ENCODE measurements at places on chromosomes 1 and 21. TPM values are rescaled to one million over a fixed set of nuclear protein-coding genes. Genes with fewer than 3 reads are reported as not detected.

DNA sequence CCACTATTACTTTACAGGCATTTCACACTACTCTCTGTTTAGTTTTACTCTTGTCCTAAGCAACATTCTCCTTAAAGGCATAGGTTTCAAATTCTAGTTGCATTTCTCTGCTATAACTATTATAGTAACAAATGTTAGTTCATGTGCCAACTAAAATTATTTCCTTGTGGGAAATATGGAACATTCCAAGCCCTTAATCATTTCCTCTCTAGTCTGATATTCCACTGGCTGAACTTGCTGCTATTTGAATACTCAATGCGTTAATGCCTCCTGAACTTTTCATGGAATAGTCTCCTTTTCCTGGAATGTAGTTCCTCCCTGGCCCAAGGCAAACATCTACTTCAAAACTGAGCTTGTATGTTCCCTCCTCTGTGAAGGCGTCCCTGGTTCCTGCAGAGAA, 19.3 kb upstream of the TBX19 start:
- DNase-seq: no peak

- no peak for DNase-seq
Measured at GRCh38 chr1:26541816-26542711, 12.5 kb downstream of the RPS6KA1 start.

GRCh38 chr1:175599212-175599705, 144.1 kb downstream of the TNR start:
- peak; percentile 19 for DNase-seq

GRCh38 chr1:58190267-58190988, 356.1 kb downstream of the OMA1 start:
- DNase-seq: no peak

GRCh38 chr1:8359617-8360481, 41.9 kb downstream of the SLC45A1 start:
- no peak for DNase-seq

- DNase-seq: no peak
Measured at GRCh38 chr1:36176106-36176949, 20.4 kb downstream of the MAP7D1 start.

DNA sequence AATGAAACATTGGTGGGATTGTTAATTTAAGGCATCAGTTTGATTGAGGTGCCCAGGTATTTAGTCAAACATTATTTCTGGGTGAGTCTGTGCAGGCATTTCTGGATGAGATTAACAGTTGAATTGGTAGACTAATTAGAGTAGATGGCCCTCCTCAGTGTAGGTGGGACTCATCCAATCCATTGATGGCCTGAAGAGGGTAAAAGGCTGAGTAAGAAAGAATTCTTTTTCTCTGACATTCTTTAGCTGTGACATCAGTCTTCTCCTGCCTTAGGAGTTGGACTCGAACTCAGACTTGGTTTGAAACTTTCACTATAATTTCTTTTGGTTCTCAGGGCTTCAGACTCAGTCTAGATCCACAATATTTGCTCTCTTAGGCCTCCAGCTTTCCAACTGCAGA, 59.6 kb upstream of the ADAMTS5 start:
- DNase-seq: no peak

DNA sequence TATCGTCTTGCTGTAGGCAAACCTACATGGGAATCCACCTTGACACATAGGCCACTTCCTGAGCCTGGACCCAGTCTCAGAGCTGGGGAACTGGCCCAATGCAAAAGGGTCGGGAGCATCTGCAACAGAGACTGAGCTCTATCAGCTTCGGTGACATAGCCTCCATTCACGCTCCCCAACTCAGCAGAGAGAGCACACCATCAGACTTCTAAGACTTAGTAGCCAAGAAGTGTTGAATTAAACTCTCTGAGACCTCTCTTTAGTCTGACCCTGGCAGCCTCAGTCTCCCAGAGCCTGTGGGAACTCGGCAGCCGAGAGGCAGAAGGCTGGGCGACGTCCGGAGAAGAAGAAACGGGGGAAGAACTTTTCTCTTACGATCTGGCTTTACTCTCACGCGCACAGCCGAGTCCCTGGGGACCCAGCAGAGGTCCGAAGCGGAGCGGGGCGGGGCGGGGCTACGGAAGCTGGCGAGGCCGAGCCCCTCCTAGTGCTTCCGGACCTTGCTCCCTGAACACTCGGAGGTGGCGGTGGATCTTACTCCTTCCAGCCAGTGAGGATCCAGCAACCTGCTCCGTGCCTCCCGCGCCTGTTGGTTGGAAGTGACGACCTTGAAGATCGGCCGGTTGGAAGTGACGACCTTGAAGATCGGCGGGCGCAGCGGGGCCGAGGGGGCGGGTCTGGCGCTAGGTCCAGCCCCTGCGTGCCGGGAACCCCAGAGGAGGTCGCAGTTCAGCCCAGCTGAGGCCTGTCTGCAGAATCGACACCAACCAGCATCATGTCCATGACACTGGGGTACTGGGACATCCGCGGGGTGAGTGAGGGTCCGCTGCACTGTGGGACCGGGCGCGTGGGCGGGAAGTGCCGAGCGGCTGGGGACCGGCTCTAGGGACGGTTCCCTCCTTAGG, at the start of gene GSTM4:
TSS of gene GSTM4 (plus strand) at position 485 of the 905 bp plus-strand sequence. CDS start at position 776, 291 bp downstream.
- DNase-seq: peak; percentile 75

DNA sequence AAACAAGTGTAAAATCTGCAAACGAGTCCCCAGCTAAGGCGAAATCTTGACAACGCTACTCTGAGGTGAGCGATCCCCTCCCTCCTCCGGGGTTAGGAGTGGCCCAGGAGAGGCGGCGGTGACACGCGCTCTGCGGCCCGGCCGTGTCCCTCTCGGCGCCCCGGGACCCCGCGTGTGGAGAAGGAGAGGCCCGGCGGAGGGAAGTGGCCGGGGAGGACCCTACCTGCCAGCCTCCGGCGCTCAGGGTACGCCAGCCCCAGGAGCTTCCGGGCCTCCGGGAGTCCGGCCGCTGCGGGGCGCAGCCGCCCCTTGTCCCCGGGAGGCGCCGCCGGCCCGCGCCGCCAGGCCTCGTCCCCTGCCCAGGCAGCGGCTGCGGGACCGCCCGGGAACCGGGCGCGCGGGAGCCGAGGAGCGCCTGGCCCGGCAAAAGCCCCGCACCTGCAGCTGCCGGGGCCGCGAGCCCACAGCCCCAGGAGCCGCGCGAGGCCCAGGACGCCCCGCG, 543 bp downstream of the ABCB10 start:
- peak; percentile 13 for DNase-seq

DNA sequence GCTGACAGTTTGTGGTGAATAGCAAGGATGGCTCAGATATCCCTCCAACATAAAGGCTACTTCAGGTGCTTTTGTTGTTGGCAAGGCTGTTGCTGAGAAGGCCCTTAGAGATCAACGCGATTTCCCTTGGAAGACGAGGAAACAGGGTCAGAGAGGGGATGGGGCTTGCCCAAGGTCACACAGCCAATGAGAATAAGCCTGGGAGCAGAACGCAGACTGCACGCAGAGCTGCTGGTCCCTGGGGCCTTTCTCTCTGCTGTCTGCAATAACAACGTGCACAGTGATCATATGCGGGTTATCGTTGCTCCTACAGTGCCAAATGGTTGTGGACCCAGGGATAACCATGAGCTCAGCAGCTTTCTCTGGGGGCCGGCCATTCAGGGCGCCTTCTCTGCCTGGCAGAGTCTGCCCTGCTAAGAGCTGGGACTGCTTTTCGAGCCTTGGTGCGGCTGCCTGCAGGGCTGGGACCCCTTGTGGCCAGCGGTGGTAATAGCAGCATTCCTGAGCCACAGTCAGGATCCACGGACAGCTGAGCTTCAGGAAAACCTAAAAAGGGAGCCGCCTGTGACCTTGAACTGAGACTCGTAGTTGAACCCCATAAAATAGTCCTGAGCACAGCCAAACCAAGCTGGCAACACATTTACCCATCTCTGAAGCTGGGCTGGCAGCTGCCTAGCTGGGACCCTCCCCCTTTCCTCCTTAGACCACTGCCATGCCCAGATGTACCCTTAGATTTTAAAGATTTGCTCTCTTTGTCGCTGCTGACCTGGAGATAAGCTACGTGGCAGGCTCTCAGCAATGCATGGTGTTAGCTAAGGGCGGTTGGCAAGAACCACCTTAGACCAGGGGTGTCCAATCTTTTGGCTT, 39.8 kb downstream of the HTR6 start:
- DNase-seq: peak; percentile 43

DNA sequence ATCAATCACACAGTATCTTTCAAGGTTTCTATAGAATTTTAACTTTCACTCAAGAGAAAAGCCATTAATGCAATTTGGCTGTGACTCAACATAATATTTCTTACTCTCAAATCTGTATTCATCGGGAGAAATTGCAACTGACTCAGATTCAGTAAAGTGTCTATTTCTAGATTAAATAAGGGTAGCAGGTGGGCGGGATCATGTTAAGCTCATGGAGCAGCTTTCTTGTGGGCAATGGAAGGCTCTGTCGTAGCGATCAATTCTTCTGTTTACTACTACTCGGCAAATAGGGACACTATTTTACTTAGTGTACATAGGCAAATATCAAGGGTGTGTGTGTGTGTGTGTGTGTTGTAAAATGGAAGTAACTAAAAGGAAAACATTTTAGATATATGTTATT, 423.6 kb upstream of the NEGR1 start:
- DNase-seq: no peak

- no peak for DNase-seq
Measured at GRCh38 chr21:45592208-45592619, 50.0 kb upstream of the SLC19A1 start.

- no peak for DNase-seq
Measured at GRCh38 chr1:74571891-74572290, 59.5 kb upstream of the LRRC53 start.

DNA sequence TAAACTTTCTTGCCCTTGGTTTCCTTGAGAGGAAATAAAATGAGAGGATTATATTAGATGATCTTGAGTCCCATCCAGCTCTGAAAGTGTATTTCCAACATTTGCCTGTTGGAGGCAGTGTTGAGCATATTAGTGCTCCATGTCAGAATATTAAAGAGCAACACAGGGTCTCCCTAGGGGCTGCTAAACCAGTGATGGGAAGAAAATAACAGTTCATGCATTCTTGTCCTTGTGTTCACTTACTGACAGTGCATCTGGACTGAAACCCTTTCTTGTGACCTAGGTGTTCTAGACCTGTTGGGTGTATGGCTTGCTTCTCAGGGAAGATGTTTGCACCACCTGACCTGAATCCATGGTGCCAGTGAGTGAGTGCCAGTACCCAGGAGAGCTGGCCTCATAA, 124.7 kb upstream of the KIAA0040 start:
- DNase-seq: no peak

- DNase-seq: no peak
Measured at GRCh38 chr1:101178688-101179491, 57.9 kb upstream of the S1PR1 start.

GRCh38 chr1:51063121-51063520, 38.9 kb upstream of the C1orf185 start:
- DNase-seq: no peak

GRCh38 chr1:113905435-113905861, 322 bp downstream of the DCLRE1B start:
- no peak for DNase-seq

- DNase-seq: no peak
Measured at GRCh38 chr1:210686841-210687240, 358.1 kb downstream of the HHAT start.

- DNase-seq: no peak
Measured at GRCh38 chr1:113363935-113364334, 26.4 kb upstream of the MAGI3 start.

DNA sequence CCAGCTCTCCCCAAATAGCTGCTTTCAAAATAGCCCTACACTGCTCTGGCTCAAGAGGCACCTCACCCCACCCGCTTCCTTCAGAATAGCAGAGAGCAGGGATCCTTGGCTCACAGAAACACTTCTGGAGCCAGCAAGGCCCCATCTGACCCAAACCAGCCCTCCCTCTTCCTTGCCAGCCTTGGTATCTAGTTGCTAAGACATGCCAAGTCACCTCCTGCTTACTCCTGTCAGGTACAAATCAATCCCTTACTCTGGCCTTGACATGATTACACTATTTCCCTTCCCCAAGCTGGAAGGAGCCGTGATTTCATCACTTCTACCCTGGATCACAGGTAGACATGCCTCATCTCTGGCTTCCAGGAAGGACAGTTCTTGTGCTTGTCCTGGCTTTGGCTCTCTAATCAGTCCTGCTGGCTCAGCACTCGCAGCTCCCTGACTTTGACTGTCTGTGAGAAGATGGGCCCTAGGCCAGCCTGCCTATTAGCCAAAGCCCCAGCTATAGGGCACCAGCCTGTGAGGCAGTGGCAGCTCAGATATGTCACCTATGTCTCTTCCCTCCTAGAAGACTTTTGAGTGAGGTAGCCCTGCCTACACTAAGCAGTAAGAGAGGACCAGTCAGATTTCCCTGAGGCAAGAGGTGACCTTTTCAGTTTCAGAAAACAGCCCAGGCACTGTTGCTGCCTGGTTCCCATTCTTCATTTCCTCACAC, 8.9 kb upstream of the MUTYH start:
- DNase-seq: no peak

INTS7 gene
- 19.6 TPM for polyA plus RNA-seq

OPTC gene
- not detected for polyA plus RNA-seq

ZFP69 gene
- 10.6 TPM for polyA plus RNA-seq

OLIG2 gene
- polyA plus RNA-seq: not detected

NES gene
- polyA plus RNA-seq: 49.2 TPM

CCDC18 gene
- 13.5 TPM for polyA plus RNA-seq

UTS2 gene
- polyA plus RNA-seq: 0.10 TPM

TPTE gene
- not detected for polyA plus RNA-seq

PDPN gene
- polyA plus RNA-seq: 43.5 TPM

S1PR1 gene
- 181 TPM for polyA plus RNA-seq

SERTAD4 gene
- polyA plus RNA-seq: 4.8 TPM

ARTN gene
- 2.8 TPM for polyA plus RNA-seq

BTG2 gene
- polyA plus RNA-seq: 90.2 TPM
